ENCODE measurements at places on chromosomes 11 and 22.

DNA sequence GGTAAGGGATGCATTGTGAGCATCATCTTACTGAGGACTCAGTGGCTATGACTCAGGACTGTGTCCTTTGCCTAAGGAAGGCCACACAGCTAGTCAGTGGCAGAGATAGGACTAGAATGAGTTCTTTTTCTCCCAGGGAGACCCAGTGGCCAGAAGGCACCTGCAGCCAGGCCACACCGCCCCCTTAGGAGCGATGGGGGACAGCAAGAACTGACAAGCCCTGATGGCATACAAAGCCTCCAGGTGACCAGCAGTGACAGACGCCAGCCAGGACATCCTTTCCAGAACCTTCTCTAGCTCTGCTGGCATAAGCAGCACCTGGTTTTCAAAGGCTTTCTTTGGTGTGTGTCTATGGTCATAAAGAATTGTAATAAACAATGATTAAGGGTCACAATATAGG, 240.1 kb downstream of the ST3GAL4 start:
- no peak for DNase-seq

DNA sequence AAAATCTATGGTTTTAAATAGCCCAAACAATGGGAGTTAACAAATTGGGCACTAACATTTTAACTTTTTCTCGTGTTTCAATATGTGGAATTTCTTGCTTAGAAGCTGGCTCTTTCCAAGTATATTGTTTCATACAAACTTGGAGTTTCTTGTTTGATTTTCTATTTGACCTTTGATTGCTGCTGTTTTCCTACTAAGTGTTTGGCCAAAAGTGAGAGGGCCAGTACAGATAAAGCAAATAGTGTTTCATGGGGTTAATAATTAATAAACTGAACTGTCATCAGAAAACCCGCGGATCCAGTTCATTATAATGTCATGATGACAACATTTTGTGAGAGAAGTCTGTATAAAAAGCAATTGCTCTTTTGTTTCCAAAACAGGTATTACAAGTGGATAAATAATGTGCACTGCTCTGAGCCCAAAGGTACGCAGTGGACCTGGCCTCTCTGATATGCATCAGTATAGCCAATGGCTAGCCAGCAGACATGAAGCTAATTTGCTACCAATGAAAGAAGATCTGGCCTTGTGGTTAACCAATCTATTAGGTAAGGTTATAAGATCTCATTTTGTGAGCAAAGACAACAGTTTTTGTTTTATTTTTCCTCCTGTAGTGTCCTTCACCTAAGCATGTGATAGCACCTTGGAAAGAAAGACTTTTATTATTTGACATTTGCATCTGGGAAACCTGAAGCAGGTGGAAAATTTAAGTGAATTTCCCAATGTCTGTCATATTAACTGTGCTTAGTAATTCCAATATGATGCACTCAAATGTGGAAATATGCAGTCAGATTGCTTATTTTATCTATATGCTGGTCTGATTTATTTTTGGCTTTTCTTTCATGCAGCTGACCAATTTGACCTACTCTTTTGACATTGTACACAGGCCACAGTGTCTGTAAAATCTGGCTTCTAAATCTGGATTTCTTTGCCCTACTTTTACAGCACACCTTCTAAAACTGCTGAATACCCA, 8.3 kb downstream of the GAS2 start:
- no peak for DNase-seq

GRCh38 chr22:46966495-46966845, 204.0 kb downstream of the TBC1D22A start:
- DNase-seq: no peak

DNA sequence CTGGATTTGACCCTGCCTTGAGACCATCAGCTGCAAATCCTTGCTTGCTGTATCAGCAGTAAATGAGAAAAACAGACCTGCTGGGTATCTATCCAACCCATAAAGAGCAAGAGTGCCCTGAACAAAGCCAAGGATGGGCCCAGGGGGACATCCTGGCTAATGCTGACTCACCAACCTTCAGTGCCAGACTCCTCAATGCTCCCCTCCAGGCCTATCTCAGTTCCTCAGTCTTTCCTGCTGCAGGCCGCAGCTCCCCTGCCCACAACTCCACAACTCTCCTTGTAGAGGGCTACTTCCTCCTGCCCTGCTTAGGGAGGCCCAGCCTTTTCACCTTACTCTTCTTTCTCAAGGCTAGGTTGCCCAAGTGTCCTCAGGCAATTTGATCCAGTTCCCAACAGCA, 2.6 kb downstream of the LAMTOR1 start:
- DNase-seq: no peak

- DNase-seq: no peak
Observed at GRCh38 chr22:48838376-48838775, 989.3 kb downstream of the BRD1 start.

DNA sequence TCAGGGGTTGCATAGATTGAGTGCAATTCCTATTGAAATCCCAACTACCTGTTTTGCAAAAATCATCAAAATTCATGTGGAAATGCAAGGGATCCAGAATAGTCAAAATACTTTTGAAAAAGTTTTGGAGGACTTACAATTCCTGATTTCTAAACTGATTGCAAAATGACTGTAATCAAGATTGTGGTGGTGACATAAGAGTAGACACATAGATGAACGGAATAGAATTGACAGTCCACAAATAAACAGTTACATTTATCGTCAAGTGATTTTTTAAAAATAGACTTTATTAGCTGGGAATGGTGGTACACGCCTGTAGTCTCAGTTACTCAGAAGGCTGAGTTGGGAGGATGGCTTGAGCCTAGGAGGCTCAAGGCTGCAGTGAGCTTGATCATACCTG, 2.6 kb upstream of the SLC7A4 start:
- no peak for DNase-seq

- DNase-seq: no peak
Observed at GRCh38 chr11:104812103-104812788, 86.0 kb downstream of the CASP12 start.

DNA sequence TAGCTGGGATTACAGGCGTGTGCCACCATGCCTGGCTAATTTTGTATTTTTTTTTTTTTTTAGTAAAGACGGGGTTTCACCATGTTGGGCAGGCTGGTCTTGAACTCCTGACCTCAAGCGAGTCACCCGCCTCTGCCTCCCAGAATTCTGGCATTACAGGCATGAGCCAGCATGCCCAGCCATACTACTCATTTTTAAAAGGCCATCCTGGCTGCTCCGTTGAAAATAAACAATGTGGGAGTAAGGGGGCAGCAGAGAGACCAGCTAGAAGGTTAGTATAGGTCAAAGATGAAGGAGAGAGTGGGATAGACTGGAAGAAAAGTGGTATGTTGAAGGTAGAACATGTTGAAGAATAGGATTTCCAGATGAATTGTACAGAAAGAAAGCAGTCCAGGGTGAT, 17.6 kb upstream of the LIN7C start:
- no peak for DNase-seq

GRCh38 chr22:44525941-44526778, 28.1 kb upstream of the RTL6 start:
- no peak for DNase-seq

DNA sequence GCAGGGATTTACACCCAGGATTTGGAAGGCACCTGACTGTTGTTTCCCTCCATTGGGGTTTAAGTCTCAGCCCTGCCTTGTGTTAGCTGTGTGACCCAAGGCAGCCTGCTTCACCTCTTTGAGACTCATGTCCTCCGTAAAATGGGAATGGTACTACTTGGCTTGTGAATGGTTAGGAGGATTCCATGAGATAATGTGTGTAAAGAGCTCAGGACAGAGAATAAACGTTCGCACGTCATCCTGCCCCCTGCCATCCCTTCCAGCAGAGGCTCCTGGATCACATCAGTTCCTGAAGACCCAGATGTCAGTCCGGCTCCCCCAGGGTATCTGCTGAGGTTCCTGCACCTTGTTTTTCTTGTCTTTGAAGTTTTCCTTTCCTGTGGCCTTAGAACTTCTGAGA, 16.8 kb upstream of the ACCSL start:
- no peak for DNase-seq

GRCh38 chr11:22497474-22497873, 128.1 kb downstream of the FANCF start:
- DNase-seq: no peak

DNA sequence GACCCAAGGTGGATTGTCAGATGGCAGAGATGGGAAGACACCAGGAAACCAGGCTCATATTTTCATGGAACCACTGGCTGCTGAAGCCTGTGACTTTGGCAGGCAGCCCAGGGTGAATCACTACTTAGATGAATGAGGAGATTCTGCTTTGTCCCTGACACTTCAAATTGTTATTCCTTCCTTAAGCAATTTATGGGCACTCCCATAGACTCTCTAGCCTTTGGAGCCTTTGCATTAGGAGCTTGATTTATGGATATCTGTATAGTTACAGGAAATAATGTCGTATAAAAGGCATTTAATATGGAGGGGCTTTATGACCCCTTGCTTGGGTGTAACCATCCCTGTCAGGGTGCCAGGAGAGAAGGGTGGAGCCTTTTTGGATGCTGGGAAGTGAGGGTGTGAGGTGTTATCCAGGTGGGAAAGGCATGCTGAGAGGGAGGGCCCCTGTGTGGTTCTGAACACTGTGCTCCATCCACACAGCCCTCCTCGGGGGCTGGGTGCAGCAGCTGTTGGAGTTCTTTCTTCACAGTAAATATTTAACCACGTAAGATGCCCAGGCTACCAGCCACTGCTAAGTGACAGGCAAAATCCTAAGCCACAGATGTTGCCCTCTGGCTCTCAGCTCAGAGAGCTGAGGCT, 35.3 kb downstream of the IL18 start:
- no peak for DNase-seq

GRCh38 chr11:42066113-42066512, 606.7 kb upstream of the LRRC4C start:
- DNase-seq: no peak

DNA sequence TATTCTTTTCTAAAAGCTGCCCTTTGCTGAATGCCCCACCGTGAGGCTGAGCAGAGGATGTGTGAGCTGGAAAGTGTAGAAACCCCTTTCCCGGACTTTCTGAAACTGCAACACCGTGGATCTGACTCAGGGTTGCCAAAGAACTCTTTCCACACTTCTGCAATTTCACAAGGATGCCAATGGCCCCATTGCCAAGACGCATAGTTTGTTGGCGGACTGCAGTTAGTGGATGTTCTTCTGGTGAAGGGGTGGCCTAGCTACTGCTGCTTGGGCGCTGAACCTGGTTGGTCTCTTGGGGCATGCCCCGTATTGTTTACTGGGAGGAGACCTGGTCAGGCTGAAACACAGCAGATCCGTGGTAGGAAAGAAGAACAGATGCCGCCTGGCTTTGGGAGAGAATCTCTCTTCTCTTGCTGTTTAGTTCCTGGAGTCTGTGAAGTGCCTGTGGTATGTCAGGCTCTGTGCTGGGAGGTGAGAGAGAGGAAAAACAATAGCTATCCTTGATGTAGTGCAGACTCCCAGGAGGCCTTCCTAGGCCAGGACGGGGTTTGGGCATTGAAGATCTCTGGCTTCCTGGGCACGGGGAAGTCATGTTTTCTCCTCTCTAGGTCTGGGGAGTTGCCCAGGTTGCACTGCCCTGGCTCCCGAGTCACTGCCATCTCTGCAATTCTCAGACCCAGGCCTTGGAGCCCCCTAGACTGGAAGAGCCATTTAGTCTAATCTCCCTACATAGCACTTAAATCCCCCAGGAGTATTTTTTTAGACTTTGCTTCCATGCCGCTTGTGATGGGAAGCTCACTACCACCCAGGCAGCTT, 26.9 kb downstream of the CD82 start:
- DNase-seq: no peak

GRCh38 chr11:40118780-40119179, 1340.7 kb downstream of the LRRC4C start:
- no peak for DNase-seq

DNA sequence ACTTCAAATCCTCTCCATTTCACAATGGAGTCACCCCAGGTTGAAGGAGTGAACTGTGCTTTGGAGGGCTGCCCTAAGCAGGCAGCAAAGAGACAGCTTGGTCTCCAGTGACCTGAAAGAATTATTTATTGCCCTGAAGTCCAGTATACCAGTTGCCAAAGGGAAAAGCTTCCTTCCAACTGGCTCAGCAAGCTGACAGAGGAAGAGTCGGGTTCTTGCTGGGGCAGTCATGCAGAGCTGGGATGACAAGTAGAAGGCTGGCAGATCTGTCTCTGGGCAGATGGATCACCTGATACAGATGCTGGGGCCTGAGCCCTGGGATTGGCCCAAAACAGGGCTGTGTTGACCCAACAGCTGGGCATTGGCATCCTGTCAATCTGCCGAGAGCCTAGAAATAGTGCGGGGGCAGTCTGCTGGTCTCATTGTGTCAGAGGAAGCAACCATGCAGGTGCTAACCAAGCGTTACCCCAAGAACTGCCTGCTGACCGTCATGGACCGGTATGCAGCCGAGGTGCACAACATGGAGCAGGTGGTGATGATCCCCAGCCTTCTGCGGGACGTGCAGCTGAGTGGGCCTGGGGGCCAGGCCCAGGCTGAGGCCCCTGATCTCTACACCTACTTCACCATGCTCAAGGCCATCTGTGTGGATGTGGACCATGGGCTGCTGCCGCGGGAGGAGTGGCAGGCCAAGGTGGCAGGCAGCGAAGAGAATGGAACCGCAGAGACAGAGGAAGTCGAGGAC, at the start of gene THRSP:
TSS of gene THRSP (plus strand) at position 422 of the 742 bp plus-strand sequence. CDS start at position 443, 21 bp downstream.
- no peak for DNase-seq

- DNase-seq: no peak
Observed at GRCh38 chr11:65575568-65576231, at the start of gene EHBP1L1. Gene EHBP1L1, plus strand, starts transcription at chr11:65576053. Its CDS starts 250 bp downstream, at chr11:65576303.

DNA sequence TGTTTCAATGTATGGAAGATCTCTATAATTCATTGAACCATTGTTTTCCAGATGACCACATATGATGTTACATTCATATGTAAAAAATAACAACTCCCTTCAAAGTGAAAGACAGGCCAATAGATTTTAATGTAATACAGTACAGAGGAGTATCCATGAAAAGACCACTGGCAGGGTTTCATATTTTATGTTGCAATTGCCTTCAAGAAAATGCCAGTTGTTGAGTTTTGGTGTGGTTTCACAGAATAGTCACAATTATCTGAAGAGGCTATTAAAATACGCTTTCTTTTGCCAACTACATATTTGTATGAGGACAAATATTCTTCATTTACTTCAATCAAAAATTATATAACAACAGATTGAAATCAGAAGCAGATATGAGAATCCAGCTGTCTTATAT, 14.3 kb downstream of the AMOTL1 start:
- DNase-seq: no peak

All from stimulated activated CD8-positive, alpha-beta memory T cell treated with anti-CD3 and anti-CD28 coated beads, Interleukin-7, amount 100 ng/mL, for 24 hours (primary cell).